ENCODE measurements at places on chromosomes 6 and 20.

DNA sequence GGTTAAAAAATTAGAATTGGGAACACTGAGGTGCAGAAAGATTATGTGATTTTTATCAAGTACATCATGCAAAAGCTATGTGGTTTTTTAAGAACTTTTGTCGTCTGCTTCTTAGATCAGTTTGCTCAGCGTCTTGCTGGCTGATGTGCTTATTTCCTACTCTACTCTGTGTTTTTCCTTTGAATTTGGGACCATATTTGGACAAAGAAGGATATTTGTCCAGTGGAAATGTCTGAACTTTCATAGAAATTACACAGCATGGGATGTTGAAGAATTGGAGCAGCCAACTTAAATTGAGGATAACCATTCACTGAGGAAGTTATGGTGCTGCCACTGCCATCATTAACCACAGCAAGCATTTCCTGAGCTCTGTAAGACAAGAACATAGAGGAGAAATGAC lies 252.8 kb upstream of the HS3ST5 start:
- no peak for DNase-seq

GRCh38 chr6:15674690-15675386 lies 12.0 kb upstream of the DTNBP1 start:
- DNase-seq, result no peak

- DNase-seq, result no peak
These were observed 36.5 kb downstream of the KCTD20 start for GRCh38 chr6:36479256-36479655.

- no peak for DNase-seq
These were observed 5.0 kb upstream of the ZBTB24 start for GRCh38 chr6:109488001-109488400.

DNA sequence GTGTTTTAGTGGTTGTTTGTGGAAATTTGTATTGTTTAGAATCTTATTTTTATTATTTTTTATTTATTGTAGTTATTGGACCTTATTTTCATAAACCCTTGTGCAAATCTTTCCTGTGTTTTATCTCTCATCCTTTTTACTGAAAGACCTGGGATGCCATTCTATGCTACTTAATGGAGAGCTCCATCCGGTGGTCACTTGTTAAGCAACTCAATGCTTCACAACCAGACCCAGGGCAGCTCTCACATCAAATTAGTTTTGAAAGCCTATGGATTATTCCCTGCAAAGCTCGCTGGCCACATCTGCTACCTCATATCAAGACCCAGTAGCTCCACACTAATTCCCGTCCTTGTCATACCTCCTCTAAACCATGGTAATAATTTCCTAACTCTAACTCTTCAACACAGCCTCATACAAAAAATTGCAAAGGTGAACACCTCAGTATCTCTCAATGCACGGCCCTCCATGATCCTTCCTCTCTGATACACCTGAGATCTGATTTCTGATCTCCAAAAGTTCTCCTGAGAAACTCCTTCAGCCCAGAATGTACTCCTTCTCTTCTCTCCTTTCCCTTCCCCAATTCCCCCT lies 296.6 kb upstream of the MANEA start:
- DNase-seq, result no peak

GRCh38 chr20:1374246-1374645 lies 18.6 kb downstream of the FKBP1A start:
- no peak for DNase-seq

- no peak for DNase-seq
These were observed 26.7 kb upstream of the IRF4 start for GRCh38 chr6:364609-365540.

GRCh38 chr6:75213112-75213511 lies 7.3 kb upstream of the COL12A1 start:
- DNase-seq, result no peak

- no peak for DNase-seq
These were observed 116.1 kb upstream of the TRAF3IP2 start for GRCh38 chr6:111721753-111722154.

DNA sequence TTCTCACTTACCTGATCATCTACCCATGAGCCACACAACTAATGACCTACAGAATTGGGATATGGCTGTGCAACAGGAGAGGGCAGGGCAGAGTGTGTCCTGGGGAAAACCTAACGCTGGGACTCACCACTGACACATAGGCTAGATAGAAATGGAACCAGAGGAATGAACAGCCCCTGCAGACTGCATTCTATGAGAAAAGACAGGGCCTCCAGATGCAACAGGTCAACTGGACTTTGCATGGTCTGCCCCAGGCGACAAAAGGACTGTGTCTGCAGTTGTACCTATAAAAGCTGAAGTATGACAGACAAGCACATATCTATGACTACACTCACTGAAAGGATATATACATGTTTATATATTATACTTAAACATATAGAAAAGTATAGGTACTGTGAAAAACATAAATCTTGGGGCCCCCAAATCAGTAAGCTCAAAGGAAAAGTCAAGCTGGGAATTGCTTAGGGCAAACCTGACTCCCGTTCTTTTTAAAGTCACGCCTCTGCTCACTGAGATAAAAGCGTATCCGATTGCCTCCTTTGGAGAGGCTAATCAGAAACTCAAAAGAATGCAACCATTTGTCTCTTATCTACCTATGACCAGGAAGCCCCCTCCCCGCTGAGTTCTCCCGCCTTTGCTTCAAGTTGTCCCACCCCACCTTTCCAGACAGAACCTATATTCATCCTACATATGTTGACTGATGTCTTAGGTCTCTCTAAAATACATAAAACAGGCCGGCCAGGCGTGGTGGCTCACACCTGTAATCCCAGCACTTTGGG lies 68.5 kb downstream of the EPB41L2 start:
- no peak for DNase-seq

- no peak for DNase-seq
These were observed 3.8 kb upstream of the E2F1 start for GRCh38 chr20:33689973-33690372.

GRCh38 chr6:64482631-64483030 lies 847.0 kb downstream of the PHF3 start:
- DNase-seq, result no peak

- DNase-seq, result no peak
These were observed 18.4 kb downstream of the LAMA4 start for GRCh38 chr6:112235956-112236355.

All from right cardiac atrium (tissue), 5 donors.